Activated CD8-positive, alpha-beta memory T cell treated with anti-CD3 and anti-CD28 coated beads for 1 hour (primary cell): ENCODE measurements at places on chromosomes 1 and 21.

DNA sequence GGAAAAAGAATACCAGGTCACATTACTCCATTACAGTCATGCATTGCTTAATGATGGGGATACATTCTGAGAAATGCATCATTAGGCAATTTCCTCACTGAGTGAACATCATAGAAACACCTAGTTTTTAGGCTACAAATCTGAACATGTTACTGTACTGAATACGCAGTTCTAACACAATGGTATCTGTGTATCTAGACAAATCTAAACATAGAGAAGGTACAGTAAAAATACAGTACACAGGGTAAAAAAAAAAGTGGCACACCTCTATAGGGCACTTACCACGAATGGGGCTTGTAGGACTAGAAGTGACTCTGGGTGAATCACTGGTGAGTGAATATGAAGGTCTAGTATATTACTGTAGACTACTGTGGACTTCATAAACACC is 115.7 kb downstream of the AKT3 start:
- no peak for DNase-seq

GRCh38 chr1:87766737-87767136 is 438.1 kb downstream of the LMO4 start:
- DNase-seq = no peak

DNA sequence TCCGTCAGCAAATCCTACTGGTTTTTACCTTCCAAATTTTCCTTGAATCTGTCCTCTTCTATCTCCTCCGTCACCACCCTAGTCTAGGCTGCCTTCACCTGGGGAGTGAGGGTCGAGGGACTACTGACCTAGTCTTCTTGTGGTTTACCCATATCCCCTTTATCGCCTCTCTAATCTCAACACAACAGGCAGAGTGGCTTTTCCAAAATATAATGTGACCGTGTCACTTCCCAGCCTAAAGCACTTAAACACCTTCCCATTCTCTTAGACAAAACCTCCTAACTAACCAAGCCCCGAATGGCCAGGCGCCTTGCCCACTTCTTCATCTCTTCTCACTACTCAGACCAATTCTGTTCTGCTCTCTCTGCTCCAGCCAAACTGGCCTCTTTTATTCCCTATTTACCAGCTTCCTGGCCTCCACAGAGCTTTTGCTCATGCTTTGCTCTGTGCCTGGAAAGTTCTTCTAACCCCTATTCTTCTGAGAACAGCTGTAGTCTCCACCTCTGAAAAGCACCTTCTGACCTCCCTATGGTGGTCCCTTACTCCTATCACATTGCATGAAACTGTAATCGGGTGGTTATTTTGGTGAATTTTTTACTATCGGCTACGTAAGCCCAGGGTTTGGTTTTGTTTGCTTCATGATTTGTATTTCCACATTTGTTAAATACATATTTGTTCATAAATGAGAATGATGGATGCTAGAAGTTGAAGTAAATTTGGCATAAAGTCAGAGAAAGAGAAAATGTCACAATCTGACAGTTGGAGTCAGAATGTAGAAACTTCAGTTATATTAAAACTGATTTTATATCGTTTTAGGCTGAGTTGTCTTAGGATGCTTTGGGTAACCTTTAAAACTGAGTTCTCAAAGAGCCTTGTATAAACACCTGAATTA is 1.2 kb upstream of the NBPF1 start:
- no peak for DNase-seq

- DNase-seq = no peak
Observed at GRCh38 chr1:228736844-228737445, 1.7 kb downstream of the RHOU start.

- DNase-seq = no peak
Observed at GRCh38 chr1:150544204-150544603, 5.0 kb upstream of the ADAMTSL4 start.
